Large intestine (tissue), 12 donors: ENCODE measurements at places on chromosomes 3 and 15.

DNA sequence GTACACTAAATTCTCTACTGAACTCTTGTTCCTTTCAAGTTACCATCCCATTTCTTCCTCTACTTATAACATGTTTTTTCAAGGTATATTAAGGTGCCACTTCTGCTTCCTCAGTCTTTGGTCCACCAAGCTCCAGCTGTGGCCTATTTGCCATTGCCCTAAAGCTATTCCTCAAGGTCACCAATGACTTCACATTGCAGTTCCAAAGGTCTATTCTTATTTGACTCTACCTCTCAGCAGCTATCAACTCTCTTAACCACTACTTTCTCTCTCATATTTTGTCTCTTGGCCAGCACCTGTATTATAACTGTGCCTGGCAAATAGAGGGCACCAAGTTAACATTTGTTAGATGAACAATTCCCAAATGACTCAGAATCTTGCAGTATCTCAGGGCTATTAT is 354.7 kb downstream of the PLCL2 start:
- no peak for DNase-seq

DNA sequence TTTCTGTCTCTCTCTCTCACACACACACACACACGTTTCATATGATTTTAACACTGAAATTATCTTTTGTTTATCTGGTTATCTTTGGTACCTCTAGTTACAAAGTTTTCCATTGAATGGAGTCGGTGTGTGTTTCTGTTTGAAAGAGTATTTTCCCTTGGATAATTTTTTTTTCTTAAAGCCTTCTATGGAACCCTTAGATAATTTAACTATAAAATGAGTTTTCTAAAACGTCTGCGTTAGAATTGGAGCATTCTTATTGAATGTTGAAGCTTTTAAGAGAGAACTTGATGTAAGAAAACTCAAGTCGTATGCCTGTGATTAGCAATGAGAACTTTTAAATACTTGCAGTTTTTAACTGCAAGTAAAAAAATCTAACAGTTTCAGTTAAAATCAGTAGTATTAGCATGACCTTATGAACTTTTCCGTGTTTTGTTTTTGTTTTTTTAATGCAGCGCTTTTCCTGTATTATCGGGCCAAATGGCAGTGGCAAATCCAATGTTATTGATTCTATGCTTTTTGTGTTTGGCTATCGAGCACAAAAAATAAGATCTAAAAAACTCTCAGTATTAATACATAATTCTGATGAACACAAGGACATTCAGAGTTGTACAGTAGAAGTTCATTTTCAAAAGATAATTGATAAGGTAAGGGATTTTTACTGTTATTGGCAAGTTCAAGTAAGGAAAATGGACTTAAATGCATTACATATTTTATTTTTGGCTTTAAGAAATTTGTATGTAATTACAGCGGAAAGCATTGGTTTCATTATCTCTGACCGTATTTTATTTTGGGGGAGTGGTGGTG is 3.0 kb downstream of the SMC4 start:
- peak; percentile 48 for DNase-seq

GRCh38 chr15:50358845-50359244 is 3.8 kb upstream of the GABPB1 start:
- peak; percentile 37 for DNase-seq

DNA sequence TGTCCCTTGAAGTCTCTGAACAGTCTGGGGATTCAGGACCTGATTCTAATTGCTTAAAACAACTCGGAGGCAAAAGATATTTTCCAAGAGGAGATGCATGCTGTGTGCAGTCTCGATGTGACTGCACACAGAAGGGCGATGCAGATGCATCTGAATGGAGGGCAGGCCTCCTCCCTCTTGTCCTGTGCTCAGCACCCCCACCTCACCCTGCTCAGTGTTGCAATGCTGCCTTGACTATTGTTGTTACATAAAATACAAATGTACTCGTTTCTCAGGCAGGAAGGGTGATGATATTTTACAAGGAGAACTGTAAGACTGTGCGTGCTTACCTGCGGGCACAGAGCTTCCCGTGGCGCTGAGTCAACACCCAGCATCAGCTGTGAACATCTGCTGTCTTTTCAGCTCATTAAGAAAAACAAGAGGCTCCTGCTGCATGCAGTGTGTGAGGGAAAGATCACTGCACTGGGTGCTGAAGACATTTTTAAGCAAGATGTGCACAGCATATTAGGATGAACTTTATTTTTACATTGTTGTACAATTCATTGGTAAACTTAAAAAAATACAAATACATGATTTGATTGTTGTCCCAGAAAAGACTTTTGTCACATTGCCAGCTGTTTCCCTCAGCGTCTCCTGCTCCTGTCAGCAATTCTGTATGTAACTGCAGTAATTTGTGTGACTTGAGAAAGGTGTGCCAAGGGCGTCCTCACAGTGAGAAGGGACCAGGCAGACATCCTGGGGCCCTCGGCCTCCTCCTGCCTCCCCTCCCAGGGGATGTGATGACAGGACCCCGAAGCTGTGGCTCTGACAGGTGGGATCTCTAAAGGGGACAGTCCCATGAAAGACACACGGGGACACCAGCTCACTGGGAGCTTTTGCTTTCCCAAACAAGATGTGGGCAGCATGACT is 56.3 kb upstream of the RPL32 start:
- no peak for DNase-seq

GRCh38 chr3:140911822-140912221 is 29.8 kb upstream of the SLC25A36 start:
- DNase-seq, result peak; percentile 13

GRCh38 chr15:101609742-101610610 is 42.2 kb downstream of the TM2D3 start:
- no peak for DNase-seq

- no peak for DNase-seq
Observed at GRCh38 chr3:90062631-90063200, 955.3 kb downstream of the EPHA3 start.

GRCh38 chr3:45168451-45168850 is 22.3 kb upstream of the CDCP1 start:
- DNase-seq, result no peak
